Activated CD4-positive, alpha-beta T cell treated with anti-CD3 and anti-CD28 coated beads, Interleukin-2, amount 50 U/mL, for 48 hours (primary cell): ENCODE measurements at places on chromosomes 5 and 9.

GRCh38 chr9:13278023-13278367 lies 1.5 kb downstream of the MPDZ start:
- DNase-seq = no peak

- no peak for DNase-seq
Observed at GRCh38 chr9:98700801-98701200, 7.9 kb downstream of the GABBR2 start.

DNA sequence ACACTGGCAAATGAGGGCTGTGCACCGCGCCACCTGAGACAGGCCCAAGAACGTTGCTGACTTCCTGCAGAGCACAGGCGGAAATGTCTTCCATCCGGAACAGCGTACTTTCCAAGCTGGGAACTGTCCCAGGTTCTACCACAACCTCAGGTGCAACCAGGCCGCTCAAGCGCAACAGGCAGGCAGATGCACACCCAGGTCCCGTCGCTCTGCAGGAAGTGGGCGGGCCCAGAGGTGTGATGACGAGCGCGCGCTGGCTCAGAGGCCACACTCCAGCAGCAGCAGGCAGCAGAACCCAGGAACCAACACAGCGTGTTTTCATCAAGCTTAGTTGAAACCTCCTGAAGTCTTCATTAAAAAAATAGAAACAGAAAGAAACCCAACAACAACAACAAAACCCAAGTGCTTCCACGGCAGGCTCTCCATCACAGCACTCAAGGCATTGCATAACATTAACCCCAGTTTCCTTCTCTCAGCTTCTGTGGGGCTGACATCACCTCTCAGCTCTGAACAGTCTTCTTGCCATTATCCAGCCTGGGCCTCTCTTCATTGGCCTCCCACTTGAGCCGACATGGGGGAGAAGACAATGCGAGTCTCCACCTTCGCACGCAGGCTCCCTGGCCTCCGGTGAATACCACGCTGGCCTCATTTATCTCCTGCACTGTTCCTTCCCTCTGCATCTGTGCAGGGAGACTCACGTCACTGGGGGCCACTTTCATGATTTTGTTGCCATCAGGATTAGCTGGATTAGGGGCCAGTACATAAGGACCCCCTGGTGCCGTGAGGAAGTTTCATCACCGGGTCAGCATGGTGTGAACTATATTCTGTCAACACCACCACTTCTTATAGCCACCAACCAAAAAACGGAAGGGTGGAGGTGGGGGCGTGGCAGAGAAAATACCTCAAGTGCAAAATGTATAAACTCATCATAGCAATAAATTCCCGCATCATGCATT lies 22.1 kb downstream of the PTCH1 start:
- peak; percentile 85 for DNase-seq

DNA sequence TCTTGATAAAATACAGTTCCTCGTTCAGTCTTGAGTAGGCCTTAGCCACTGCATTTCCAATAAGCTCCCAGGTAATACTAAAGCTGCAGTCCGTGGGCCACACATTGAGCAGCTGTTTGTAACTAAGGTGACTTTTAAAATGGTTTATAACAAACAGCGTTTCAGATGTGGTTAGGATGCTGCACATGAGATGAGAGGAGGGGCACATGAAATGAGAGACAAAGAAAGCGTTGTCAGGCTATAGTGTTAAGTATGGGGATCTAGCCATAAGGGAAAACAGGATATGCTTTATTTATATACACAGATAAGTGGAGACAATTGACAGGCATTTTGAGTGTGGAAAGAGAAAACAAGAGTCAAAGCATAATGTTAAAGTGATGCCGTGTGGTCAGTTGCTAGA lies 89.9 kb downstream of the PAM start:
- DNase-seq = no peak

DNA sequence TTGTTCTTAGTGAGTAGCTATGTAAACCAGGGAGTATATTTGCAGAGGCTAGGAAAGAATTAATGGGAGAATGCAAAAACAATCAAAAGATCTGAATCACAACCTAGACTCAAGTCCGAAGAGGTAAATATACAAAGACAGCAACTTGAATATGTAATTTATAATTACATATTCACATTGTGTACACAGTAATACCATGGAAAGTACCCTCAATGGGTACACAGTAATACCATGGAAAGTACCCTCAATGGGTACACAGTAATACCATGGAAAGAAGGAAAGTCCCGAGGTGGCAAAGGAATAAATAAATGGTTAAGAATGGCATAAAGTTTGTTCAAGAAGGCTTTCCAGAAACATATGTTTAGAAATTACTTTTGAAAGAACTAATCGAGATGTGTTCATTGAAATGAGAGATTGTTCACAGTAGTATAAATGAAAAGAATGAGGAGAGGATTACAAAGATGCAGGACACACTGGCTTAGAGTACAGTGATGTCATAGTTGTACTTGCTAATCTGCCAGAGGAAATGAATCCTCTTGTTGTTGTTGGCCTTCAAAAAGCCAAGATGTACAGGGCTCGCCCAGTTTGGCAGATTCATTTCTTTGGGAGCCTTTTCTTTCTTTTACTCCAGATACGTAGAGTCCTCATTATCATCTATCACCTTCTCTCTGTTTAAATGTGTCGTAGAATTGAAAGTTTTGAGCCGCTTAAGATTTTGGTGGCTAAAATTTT lies 116.0 kb downstream of the UNC13B start:
- DNase-seq = no peak

- no peak for DNase-seq
Observed at GRCh38 chr9:131759017-131759647, 19.3 kb upstream of the RAPGEF1 start.

DNA sequence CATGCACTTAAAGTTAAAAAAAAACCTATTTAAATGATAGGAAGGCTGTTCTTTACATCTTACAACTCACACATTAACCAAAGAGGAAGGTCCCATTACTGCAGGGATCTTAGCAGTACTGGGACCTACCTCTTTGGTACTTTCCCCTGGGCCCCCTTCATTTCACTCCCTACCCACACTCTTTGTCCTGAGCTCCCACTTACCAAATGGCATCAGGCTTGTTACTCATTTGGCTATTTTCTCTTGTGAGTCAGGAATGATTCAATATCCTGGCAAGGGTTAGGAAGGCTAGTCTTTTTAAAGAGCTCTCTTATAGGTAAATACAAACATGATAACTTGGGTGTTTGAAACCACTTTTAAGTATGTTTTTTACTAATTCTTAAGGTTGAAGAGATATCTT lies 117.4 kb upstream of the ELL2 start:
- DNase-seq = peak; percentile 46

- no peak for DNase-seq
Observed at GRCh38 chr5:136811551-136811950, 446.2 kb upstream of the TRPC7 start.

GRCh38 chr5:162638849-162639248 lies 571.3 kb downstream of the GABRG2 start:
- DNase-seq = no peak

DNA sequence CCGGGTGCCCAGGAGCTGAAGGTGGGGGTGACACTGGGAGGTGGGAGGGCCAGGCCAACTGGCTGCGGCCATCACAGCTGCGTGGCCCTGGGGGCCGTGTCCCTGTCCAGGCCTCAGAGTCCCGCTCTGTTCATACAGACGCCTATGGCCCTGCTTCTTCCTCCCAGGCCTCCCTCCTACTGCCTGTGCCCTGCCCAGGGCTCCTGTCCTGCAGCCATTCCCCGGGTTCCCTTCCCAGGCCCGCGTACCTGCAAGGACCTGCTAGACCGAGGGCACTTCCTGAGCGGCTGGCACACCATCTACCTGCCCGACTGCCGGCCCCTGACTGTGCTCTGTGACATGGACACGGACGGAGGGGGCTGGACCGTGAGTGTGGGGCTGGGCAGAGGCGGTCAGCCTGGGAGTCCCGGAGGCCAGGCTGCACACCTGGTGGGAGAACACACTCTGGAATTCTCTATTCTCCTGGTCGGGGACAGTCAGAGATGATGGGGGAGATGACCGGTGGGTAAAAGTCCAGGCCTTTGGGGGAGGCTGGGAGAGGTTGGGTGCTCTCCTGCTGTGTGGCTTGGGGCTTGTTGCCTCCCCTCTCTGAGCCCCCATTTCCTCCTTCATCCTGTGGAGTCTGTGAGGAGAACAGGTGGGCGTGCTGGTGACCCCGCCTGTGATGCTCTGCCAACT lies 4.5 kb downstream of the FCN2 start:
- no peak for DNase-seq

DNA sequence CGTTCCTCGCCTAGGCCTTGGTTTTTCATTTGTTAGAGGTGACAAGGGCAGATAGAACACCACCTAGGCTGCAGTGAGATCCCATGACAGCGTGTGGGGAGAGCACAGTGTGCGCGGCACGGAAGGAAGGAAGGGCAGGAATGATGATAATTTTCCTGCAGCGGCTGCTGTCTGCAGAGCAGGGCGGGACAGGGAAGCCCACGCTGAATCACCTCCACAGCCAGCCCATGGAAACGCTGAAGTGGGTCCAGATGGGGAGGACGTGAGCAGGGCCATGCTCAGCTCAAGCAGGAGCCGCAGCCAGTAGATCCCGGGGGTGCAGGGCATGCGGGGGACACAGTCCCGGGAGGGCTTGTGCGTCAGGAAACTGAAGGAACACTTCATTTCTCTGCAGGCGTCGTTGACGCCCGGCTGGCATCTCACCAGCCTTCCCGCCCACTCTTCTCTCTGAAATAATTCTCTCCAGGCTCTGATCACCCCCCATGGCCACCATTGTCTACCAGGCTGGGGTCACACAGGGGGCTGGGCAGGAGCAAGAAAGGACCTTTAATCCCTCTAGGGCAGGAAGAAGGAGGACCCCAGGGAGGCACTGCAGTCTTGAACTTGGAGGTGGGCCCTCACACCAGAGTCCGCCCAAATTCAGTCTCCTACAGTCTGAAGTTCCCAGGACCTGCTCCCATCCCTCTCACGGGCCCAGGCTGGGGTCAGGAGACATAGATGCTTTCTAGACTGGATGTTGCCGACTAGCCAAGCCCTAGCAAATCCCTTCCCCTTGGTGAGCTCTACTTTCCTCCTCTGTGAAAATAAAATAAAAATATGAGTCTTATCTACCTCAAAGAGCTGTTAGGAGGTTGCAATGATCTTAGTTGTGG lies 20.9 kb upstream of the SYNPO start:
- DNase-seq = no peak

GRCh38 chr9:112104901-112105300 lies 70.2 kb downstream of the SUSD1 start:
- DNase-seq = no peak

GRCh38 chr5:31270396-31270795 lies 76.9 kb downstream of the CDH6 start:
- DNase-seq = no peak
